ENCODE measurements at places on chromosomes 12 and 14.

DNA sequence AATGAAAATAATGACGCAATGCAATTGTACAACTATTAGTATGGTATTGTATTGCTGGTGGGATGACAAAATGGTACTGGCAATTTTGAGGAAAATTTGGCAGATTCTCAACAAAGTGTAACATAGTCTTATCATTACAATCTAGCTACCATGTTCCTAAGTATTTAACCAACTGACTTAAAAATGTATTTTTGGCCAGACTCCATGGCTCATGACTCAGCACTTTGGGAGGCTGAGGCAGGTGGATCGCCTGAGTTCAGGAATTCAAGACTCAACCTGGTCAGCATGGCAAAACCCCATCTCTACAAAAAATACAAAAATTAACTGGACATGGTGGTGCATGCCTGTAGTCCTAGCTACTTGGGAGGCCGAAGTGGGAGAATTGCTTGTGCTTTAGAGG is 1409.5 kb downstream of the AACS start:
- no peak for DNase-seq

DNA sequence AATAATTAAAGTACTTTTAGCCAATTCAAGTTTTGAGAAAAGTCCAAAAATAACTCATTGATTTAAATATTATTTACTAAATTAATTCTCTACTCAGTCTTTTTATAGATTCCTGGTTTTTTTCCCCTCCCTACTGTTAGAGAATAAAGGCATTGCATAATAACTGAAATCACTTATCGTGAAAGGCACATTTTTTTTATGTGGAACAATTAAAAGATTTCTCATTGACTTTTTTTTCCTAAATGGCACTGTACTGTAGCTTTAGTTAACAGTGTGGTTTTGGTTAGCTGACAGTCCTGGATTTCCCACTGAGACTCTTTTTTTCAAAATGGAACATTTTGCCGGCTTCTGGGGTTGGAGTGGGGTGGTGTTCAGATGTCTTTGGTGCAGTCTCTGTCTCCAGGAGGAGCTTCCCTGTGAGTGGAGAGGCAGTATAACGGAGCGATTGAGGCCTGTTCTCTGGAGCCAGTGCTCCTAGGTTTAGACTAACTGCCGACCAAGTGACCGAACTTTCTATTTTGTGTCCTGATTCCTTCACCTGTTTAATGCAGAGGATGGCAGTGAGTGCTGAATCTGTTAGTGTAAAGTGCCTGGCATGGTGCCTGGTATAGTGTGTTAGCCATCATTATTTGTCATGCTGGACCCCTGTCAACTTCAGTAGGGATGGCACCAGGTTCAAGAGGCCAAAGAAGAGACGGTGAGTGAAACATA is 117.7 kb downstream of the ADCK1 start:
- DNase-seq: no peak

DNA sequence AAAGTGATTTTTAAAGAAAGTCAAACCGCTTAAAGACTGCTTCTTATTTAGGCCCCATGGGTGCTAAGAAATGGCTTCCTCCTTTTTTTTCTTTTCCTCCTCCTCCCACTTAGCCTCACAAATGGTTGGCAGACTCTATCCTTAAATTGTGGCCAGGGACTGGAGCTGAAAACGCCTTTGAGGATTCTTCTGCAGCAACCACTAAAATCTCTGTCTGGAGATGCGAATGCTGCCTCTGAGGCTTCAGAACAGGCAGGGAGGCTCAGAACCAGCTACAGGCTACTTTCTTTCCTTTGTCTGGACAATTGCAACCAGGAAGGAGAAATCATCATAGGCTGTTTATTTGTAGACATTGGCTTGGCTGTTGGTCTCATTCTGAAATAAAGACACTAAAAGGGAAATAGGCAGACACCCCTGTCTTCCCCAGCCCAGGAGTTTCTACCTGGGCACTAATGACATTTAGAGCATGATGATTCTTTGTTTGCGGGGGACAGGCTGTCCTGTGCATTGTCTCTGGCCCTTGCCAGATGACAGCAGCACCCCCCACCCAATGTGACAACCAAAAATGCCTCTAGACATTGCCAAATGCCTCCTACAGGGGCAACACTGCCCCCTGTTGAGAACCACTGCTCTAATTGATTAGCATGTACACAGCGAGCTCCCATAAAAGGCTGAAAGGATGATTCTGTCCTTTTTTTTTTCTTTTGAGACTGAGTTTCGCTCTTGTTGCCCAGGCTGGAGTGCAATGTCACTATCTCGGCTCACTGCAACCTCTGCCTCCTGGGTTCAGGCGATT is 50.3 kb downstream of the MAP1LC3B2 start:
- DNase-seq: no peak

- DNase-seq: no peak
These were observed 49.9 kb downstream of the HELB start for GRCh38 chr12:66352197-66352596.

GRCh38 chr14:69650948-69651369 is 39.6 kb downstream of the SUSD6 start:
- no peak for DNase-seq

GRCh38 chr12:66602483-66603143 is 76.3 kb downstream of the GRIP1 start:
- DNase-seq: no peak

DNA sequence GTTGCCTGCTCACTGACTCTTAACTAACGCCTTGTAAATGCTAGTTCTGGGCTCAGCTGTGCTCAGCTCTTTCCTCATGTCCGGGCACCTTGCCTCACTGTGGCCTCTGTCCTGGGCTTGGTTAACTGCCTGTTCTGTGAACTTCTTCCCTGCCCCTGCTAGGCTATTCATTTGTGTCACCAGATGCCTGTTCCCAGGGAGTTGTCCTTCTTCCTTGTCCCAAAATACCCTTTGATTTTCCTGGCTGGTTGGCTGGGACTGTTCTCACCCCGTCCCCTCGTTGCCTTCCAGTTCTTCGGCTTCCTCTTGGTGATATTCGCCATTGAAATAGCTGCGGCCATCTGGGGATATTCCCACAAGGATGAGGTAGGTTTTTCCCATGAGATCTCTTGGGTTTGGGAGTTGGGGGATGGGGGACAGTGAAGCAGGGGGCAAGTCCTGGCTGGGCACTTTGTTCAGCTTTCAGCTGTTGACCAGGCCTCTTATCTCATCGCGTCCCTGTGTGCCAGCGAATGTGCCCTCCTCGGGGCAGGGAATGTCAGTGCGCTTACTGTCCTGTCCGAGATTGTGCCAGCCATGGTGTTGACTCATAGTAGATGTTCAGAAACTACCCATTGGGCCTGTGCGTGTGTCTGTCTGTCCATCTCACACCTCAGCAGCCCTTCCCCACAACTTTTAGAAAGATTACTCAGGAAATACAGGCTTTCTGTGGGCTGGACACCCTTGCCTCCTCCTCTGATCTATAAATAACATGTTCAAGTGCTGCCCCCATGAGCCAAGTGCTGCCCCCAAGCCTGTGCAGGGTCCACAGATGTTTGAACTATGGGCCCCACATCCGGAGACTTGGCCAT is 33.1 kb downstream of the CD9 start:
- DNase-seq: no peak

DNA sequence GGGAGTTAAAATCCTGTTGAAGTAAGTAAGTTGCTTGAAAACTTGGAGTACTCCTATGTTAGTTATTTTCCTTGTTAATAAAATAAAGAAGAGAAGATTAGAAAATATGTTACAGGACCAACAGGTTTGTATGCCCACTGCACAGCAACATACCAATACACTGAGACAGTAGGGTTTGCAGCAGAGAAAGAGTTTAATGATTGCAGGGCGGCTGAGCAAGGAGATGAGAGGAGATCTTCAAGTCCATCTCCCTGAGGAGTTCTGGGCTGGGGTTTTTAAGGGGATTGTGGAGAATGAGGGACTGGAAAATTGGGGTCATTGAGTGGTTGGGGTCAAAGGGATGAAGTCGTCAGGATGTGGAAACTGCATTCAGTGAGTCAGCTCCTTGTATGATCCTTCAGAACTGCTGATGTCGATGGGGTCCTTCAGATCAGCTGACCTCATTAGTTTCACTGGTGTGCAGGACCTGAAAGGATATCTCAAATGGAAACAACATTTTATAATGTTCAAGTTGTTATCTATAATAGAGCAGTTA is 4.3 kb upstream of the HSD17B6 start:
- no peak for DNase-seq

DNA sequence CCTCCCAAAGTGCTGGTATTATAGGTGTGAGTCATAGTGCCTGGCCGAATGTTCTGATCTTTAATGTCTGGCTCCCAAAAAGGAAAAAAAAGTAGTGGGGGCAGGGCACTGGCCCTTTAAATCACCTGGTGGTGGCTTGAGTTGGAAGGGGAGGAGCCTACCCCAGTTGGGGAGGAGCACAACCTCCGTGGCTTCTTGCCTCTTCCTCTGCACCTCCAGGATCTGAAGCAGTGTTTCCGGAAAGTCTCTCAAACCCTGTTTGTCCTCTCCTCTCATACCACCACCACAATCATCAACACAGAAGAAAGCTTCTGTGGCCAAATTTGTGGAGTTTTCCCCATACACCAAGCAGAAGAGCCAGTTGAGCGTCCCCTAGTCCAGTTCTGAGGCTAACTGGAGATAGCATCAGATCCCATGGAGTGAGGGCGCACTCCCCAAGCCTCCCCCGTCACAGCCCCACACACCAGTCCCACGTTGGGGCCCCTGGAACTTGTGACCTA is 24.3 kb upstream of the RCOR1 start:
- no peak for DNase-seq

DNA sequence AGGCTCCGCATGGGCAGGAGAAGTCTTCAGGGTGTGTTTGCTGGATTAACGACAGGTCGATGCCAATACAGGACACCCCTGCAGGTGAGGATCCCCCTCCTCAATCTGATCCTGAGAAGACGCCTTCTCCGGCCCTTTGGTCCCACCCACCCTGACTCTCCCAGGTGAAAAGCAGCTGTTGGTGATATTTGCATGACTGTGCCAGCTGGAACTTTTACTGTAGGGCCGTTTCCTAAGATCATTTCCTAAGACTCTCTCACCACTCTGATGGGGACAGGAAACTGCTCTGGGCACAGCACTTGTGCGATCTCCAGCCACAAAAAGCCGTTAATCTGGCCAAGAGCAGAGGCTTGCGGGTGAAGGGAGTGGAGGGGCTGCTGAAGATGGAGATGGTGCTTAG is 16.8 kb upstream of the EIF5 start:
- DNase-seq: no peak

DNA sequence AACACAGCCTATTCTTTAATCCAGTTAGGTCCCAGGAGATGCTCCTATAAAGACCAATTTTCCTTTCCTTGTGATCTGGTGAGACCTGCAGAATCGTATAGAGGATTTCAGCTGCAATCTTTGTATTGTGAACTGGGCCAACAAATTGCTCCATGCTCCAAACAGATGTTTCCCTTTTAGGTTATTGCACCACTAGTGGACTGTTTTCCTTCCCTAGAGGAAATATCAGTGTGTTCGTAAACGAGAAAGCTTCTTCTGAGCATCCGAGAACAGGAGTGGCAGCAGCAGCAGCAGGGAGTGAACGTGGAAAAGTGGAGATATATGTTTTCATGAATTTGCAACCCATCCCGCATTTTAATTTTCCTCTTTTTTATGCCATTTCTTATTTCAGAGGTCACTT is 344.1 kb upstream of the PDE3A start:
- peak; percentile 68 for DNase-seq

GRCh38 chr12:120037851-120038250 is 48.8 kb downstream of the BICDL1 start:
- DNase-seq: no peak

Data from GM03348 (cell line).